ENCODE measurements at places on chromosomes 7 and 10.

GRCh38 chr7:130961128-130961601, 227.2 kb upstream of the KLF14 start:
- no peak for DNase-seq

DNA sequence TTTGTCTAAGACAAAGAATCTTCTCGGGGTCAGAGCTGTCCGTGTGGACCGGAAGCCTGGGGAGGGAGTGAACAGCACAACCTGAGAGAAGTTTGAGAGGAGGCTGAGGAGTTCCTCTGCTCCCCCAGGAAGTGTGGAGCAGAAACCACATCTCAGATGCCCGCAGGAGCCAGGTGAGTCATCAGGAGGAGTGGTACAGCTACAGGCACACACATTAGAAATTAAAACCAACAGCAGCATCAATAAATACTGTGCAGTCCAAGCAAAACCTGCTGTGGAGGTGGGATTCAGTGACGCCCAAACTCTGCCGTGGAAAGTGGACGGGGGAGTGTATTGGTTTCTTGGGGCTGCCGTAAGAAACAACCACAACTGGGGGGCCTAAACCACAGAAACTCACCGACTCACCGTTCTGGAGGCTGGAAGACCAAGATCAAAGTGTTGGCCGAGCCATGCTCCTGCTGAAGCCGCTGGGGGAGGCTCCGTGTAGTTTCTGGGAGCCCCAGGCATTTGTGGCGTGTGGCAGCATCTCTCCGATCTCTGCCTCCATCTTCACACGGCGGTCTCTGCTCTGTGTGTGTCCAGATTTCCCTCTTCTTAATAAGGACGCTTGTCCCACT, 31.2 kb upstream of the GARS1 start:
- DNase-seq, result no peak

DNA sequence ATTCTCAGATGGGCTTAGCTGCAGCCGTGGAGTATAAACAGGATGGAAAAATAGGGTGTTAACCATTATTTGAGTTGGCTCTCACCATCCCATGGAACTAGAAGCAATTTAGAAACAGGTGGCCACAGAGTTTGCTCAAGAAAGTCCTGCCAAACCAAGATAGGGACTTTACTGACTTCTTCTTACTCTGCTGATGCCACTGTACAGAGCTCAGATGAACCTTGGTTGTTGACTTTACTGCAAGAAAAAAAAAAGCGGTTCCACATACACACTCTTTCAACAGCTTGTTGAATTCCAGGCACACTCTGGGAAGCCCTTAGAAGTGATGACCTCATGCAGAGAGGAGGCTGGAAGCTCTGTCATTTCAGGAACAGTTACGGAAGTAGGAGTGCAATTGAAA, 753.4 kb downstream of the NRG3 start:
- no peak for DNase-seq

GRCh38 chr7:158355456-158356065, 232.1 kb downstream of the PTPRN2 start:
- peak; percentile 23 for DNase-seq

- DNase-seq, result no peak
Measured at GRCh38 chr7:142969183-142969582, 7.0 kb upstream of the KEL start.

DNA sequence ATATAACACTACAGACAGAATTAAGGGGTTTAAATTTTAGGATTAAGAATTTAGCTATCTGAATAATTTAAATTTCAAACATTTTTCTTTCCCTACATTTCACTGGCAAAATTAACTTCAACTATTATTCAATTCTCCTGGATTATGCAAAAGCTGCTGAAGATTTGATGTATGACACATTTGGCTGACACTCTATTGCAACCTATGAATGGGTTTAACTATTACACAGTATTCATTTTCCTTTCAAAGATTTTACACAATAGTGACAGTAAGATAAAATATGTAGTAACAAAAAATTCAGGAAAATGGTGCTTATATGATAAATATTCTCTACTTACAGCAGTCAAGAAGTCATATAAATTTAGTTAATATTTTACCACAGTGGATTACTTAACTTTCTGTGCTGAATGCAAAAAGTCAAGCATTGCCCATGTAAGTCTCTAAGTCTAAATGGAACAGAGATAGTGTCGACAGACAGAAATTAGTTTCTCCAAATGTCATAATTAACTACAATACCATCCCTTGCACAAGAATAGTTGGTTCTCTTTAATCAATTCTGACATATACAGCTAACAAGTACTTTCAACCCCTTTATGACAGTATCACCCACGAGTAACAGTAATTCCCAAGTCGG, 194.1 kb upstream of the FRMD4A start:
- no peak for DNase-seq

- no peak for DNase-seq
Measured at GRCh38 chr10:128739930-128740329, 613.7 kb upstream of the MKI67 start.

DNA sequence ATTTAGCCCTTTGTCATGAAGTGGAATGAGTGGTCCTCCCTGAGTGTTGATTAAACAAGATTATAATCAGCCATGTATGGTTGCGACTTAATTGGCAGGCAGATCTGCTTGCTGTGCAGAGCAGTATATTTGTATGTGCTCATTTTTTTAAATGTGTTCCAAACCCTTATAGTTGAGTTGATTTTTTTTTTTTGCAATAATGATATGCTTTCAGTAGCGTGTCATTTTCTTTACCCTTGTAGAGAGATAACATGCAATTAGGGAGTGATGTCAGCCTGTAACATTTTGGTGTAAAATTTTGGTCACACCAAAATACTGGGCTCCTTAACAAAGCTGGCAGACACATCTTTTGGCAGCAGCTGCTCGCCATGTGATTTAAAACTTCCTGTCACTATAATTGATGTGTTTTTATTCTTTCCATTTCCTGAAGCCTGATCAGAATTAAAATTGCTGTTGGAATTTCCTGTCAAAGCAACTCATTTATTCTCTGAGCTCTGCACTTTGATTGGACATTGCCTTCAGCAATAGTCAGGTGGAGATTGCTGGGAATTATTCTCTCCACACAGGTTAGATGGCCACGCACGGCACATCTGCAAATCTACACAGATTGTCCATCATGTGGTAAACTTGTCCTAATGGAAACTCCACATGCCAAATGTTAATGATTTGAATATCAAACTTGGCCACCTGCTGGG, 125.3 kb downstream of the DYNC1I1 start:
- no peak for DNase-seq

GRCh38 chr7:138565071-138565450, 105.0 kb downstream of the TRIM24 start:
- no peak for DNase-seq

DNA sequence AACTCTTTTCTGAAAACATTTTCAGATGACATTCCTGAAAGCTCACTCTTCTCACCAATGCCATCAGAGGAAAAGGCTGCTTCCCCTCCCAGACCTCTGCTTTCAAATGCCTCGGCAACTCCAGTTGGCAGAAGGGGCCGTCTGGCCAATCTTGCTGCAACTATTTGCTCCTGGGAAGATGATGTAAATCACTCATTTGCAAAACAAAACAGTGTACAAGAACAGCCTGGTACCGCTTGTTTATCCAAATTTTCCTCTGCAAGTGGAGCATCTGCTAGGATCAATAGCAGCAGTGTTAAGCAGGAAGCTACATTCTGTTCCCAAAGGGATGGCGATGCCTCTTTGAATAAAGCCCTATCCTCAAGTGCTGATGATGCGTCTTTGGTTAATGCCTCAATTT, 16.5 kb downstream of the ANLN start:
- no peak for DNase-seq

DNA sequence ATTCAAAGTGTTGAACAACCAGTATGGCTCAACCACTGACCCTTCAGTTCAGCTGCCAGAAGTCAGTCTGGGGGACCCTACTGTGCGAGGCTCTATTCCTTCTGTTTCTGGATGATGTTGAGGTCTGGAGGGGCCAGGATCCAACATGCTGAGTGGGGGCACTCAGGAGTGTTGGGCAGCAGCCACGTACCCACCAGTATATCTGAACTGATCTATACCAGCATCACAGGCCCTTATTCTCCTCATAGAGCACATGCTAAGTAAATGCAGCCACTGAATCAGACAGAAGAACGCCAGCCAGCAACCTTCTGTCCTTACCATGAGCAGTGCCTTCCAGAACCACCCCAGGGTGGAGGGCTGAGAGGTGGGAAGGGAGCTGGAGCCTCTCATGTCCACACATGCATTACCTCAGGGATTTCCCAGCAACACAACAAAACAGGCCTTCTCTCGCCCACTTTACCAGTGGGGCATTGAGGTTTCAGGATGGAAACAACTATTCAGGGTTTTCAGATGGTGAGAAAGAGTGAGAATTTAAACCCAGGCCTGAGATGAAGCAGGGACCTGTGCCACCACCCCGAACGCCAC, 6.8 kb upstream of the MSMB start:
- no peak for DNase-seq

- DNase-seq, result no peak
Measured at GRCh38 chr10:124287071-124287685, 131.5 kb downstream of the OAT start.

GRCh38 chr10:125016611-125017202, 74.8 kb downstream of the ZRANB1 start:
- no peak for DNase-seq

- no peak for DNase-seq
Measured at GRCh38 chr10:121332829-121333765, 265.1 kb downstream of the FGFR2 start.

GRCh38 chr7:28174901-28175661, 5.5 kb downstream of the JAZF1 start:
- DNase-seq, result no peak

GRCh38 chr7:112206991-112207592, 597 bp downstream of the ZNF277 start:
- peak; percentile 28 for DNase-seq

DNA sequence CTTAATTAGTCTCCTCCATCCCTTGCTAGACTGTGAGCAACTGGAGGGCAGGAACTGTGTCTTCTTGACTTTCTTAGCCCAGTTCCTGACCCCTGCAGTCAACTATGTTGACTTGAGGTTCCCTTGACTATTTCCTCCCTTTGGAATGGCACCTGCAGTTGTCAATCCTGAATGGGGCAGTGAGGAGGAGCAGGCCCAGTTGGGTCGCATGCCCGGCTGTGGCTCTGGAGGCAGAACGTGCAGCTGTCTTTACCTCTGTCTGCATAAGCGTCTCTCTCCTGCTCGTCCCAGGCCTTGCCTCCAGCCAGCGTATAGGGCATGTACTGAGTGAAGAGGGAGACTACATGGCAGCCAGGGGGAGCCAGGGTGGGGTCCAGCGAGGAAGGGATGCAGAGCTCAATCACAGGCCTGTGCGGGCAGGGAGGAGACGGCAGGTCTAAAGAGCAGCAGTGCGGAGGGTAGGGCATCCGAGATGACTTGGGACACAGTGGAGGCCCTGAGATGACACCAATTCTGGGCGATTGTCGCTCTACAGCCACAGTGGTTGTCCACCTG, 26.8 kb downstream of the PYROXD2 start:
- no peak for DNase-seq

DNA sequence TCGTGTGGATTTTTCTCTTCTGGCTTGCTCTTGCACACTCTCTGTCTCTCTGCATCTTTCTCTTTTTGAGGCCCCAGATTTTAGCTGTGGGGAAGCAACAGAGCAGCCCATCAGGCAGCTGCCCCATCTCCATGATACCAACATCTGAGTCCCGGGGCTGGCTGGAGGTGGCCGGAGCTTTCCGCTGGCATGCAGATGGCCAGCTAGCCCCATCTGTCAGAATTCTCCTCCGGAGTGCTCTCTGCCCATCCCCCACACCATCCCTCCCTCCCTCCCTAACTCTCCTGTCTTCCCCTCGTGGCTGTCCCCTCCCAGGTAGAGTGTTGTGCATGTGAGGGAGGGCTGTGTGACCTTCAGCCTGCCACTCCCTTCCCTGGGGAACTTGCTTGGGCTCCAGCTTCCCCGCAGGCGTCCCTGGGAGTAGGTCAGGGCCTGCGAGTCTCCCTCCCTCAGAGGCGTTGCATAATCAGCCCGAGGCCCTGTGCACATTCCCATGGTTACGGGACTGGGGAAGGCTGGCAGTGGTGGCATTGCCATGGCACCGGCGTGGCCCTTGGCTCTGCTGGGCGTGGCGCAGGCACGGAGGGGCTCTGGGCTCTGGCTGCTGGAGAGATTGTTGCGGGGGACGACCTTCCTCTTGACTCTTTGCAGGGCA, 24.7 kb downstream of the GHRHR start:
- DNase-seq, result peak; percentile 35

DNA sequence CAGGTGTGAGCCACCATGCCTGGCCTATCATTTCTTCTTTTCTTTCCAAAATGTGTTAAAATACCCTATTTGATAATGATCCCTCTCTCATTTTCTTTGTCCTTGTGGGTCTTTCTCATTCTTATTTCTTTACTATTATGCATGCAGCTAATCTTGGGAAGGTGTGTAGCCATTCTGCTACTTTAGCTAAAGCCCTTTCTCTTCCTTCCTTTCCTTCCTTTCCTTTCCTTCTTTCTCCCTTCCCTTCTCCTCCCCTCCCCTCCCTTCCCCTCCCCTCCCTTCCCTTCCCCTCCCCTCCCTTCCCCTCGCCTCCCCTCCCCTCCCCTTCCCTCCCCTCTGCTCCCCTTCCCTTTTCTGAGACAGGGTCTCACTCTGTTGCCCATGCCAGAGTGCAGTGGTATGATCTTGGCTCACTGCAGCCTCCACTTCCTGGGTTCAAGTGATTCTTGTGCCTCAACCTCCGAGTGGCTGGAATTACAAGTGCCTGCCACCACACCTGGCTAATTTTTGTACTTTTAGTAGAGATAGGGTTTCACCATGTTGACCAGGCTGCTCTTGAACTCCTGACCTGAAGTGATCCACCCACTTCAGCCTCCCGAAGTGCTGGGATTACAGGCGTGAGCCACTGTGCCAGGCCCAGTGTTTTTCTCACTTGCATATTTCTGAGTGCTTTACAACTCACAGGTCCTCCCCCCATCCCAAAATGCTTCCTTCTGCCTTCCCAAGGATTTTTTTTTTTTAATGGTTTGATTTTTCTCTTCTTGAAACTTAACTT, 42.3 kb downstream of the HIP1 start:
- DNase-seq, result no peak

DNA sequence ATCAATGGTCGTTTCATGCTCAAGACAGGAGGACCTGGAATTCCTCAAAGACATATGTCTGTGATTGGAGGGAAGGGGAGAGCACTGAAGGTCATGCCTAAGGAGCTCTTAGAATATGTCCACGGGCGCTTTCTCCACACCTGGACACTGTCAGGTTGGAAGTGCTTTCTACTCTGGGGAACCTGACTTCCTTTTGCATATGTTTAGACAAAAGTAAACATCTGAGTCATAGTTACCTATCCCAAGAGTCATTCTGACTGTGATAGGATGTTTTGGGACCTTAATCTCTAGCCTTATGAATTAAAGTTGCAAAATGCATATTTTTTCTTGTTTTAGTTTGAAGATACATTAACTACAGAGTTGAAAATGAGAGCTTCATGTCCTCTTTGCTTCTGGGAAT, 251.7 kb downstream of the KLF6 start:
- DNase-seq, result no peak

- no peak for DNase-seq
Measured at GRCh38 chr7:158241919-158242318, 345.7 kb downstream of the PTPRN2 start.

- no peak for DNase-seq
Measured at GRCh38 chr10:119670717-119671116, 19.5 kb downstream of the BAG3 start.
